LHCN-M2 (cell line): ENCODE measurements at places on chromosomes 13 and 19. TPM values are rescaled to one million over a fixed set of nuclear protein-coding genes. Genes with fewer than 3 reads are reported as not detected.

SIGLEC8 gene
- not detected in 2 replicates for total RNA-seq

ILF3 gene
- 143 and 172 TPM in 2 replicates for total RNA-seq

CCNE1 gene
- total RNA-seq, result 17.1 and 19.4 TPM in 2 replicates

RASAL3 gene
- total RNA-seq, result 0.06 TPM in 1 of 2 replicates, not detected in the other

PPP1R37 gene
- 43.9 and 46.2 TPM in 2 replicates for total RNA-seq

S1PR5 gene
- total RNA-seq, result not detected in 2 replicates

DNAAF3 gene
- 0.90 and 1.3 TPM in 2 replicates for total RNA-seq

GPC6 gene
- total RNA-seq, result 13.0 and 17.0 TPM in 2 replicates

AMER2 gene
- not detected in 2 replicates for total RNA-seq

SIAH3 gene
- total RNA-seq, result not detected in 2 replicates

PCDH17 gene
- total RNA-seq, result not detected in 2 replicates

ZNF728 gene
- total RNA-seq, result not detected in 2 replicates

LILRA2 gene
- not detected in 2 replicates for total RNA-seq

ZNF528 gene
- 13.9 and 14.7 TPM in 2 replicates for total RNA-seq

OR7C1 gene
- 0.06 and 0.23 TPM in 2 replicates for total RNA-seq

POSTN gene
- 8.3 and 20.8 TPM in 2 replicates for total RNA-seq

CYP2F1 gene
- not detected in 2 replicates for total RNA-seq

MBD3L2 gene
- total RNA-seq, result not detected in 2 replicates

PTBP1 gene
- total RNA-seq, result 425 and 475 TPM in 2 replicates

ZNF541 gene
- total RNA-seq, result not detected in 2 replicates

ZNF101 gene
- 5.5 and 10.6 TPM in 2 replicates for total RNA-seq
